Fibroblast of skin of scalp (primary cell): ENCODE measurements at places on chromosomes 12 and 14.

DNA sequence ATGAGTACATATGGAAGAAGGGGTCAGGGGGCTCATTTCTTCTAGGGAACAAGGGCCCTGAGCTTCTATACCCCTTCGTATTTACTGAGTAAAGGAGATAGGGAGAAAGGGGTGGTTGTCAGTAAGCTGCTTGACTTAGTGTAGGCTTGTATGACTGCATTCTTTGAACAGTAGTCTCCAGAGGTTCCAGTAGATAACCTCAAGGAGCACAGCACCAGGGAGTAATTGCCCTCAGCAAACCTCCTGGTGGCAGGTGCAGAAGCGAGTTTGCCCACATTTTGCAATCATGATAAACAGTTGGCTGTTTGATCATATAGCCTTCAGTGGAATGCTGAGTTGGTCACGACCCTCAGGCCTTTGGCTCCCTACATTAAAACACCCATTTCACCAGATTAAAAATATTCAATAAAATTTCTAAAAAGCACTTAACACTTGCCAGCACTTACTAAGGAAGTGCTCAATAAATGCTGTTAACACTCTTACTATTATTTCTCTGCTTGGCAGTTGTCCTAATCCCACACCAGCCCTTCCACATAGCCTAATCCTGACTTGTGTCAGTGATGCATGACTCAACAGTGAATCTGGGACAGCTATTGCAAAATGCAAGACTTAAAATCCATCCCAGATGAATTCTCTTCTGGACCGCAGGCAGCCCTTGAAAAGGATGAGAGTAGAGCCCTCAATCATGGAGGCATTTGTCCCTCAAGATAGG is 3.7 kb upstream of the DHRS4L2 start:
- peak; percentile 93 for DNase-seq

GRCh38 chr14:95444132-95445129 is 72.0 kb downstream of the SYNE3 start:
- DNase-seq: no peak

- DNase-seq: no peak
Observed at GRCh38 chr12:85301051-85301450, 21.0 kb downstream of the ALX1 start.

GRCh38 chr14:41051801-41052200 is 554.9 kb upstream of the LRFN5 start:
- DNase-seq: no peak

GRCh38 chr14:81303258-81303935 is 82.6 kb upstream of the GTF2A1 start:
- DNase-seq: no peak

- DNase-seq: no peak
Observed at GRCh38 chr12:104460973-104461698, 4.4 kb downstream of the CHST11 start.

GRCh38 chr12:39592295-39592694 is 27.3 kb downstream of the ABCD2 start:
- no peak for DNase-seq

- DNase-seq: no peak
Observed at GRCh38 chr14:80924365-80925103, 17.0 kb downstream of the CEP128 start.

DNA sequence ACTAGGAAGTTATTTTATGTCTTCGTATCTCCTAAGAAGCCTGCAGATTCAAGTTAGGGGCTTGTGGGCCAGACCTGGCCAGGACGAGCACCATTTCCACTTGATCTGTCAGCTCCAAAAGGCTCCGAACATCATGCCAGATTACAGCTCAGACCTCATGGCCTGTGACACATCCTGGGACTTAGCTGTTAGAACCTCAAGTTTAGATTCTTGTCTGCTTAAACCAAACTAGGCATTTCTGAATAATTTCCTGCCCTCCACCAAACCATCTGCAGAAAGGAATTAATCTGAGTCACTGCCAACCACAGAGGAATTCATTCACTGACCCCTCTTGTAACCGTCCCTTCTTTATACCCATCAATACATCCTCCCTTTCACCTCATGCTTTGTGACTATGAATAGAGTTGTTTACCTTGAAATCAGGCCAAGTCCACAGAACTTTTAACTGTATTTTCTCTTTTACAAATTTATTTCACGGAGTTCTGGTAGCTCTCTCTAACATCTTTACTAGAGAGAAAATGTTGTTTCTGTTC is 120.3 kb downstream of the FBXL14 start:
- peak; percentile 98 for DNase-seq

- DNase-seq: no peak
Observed at GRCh38 chr12:103350116-103350515, 145.7 kb downstream of the C12orf42 start.

DNA sequence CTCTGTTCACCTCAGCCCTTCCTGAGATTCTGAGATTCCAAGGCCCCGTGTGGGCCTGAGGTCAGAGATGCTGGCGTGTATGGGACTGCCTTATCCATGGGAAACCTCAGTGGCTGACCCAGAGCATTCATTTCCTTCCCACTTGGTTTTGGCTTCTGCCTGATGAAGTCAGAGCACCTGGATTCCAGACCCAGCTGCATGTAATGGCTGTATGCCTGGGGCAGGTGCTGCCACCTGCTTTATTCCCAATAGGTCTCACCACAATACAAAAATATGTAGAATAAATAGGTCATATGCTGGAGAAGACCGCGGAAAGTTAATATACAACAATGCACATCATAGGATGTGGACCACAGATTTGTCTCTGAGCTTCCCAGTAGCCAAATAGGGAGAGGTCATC is 25.6 kb downstream of the FIGNL2 start:
- no peak for DNase-seq

DNA sequence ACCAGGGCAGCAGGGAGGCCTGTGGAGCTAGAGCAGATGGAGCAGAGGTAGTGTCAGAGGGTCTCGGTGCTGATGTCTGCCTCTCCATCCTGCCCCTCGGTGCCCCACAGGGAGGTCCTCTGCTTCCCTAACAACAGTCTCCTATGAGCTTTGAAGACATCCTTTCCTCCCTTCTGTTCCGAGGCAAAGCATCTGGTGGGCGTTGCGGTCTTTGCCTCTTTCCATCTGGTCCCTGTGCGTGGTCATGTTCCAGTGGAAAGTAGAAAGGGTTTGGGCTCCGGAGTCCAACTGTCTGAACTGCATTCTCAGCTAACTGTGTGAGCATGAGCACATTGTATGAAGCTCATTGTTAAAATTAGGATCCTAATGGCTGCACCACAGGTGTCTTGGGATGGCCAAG is 370.6 kb downstream of the AACS start:
- DNase-seq: no peak

DNA sequence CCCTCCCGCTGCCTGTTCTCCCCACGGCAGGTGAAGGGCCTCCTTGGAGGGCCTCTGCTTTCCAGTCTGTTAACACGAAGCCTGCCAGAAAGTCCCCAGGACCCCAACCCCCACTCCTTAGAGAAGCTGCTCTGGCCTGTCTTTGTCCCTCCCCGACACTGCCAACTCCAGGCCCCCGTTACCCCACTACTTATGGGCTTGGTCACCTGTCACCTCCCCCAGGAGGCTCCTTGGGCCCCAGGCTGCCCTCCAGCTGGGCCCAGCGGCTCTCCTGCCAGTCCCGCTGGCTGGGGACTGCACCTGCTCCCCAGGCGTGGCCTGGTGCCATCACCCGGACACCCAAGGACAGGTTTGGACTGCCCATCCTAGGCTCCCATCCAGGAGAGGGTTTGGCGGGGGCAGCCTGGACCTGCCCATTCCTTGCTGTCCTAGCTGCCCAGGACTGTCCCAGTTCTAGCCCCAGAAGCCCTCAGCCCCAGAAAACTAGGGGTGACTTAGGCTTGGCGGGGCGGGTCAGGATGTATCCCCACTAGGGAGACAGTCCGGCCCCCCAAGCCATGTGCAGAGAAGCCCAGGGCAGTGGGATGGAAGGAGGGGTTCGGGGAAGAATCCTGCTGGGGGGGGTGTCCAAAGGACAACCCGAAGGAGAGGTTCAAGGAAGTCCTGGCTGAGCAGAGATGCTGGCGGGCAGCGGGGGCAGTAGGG is 155.7 kb upstream of the C14orf180 start:
- no peak for DNase-seq

GRCh38 chr14:106549064-106549463 is 1022.7 kb downstream of the TMEM121 start:
- DNase-seq: no peak

- no peak for DNase-seq
Observed at GRCh38 chr14:23077962-23078361, 17.0 kb downstream of the ACIN1 start.

DNA sequence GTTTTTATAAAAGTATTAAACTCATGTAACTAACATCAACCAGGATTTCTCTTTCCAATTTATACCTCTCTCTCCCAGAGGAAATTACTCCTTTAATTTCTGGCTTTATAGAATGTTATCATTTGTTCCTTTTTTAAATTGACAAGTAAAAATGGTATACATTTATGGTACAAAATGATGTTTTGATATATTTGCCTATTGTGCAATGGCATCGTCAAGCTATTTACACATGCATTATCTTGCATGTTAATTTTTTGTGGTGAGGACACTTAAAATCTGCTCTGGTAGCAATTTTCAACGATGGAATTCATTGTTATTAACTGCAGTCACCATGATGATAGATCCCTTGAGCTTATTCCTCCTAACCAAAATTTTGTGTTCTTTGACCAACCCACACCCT is 149.0 kb upstream of the NAV3 start:
- no peak for DNase-seq

DNA sequence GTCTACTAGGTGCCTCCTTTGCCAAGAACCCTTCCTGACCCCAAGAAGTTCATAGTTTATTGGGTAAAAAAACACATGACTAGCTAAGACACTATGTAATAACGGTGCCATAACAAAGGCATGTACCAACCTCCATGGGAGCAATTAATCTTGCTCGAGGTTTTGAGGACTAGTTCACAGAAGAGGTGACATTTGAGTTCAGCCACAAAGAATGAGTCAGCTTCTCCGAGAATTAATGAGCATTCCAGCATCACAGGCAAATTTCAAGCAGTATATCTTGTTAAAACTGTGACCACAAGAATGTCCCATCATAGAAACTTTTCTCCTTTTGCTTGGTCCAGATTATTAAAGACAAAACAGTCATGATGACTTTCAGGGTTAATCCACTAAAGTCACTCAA is 113.0 kb upstream of the RAP1B start:
- peak; percentile 98 for DNase-seq

DNA sequence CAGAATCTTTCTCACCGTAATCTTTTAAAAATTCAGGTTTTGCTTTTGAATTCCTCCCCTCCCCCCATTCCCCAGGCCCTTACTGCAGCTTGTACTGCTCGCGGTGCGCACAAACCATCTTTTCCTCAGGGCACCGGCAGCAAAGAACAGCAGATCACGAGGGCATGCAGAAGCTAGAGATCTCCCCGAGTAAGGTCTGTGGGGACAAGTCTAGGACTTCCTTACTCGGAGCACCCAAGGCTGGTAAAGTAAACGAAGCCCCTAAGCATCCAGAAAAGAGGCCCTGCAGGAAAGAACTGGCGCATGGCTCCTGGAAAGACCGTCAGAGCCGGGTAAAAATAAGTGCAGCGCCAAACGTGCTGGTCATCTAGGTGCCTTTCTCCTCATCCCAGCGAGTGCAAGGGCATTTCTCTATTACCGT is 727 bp downstream of the LDHB start:
- peak; percentile 49 for DNase-seq

DNA sequence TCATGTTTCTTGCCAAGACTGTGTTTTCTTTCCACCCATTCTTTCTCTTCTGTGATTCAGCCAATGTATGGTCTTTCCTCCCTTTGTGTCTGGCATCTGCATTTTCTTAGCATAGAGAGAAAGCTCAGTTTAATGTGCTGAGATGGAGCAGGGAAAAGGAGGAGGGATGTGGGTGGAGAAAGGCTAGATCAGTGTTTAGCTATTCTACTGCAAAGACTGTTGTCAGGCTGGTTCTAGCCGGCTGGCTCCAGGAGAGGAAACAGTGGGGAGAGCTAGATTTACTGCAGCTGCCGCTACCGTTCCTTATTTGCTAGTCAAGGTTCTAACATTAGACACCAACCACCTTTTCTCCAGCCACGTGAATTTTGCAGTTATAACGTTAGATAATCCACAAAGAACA is 5.2 kb upstream of the RIMKLB start:
- DNase-seq: peak; percentile 58

DNA sequence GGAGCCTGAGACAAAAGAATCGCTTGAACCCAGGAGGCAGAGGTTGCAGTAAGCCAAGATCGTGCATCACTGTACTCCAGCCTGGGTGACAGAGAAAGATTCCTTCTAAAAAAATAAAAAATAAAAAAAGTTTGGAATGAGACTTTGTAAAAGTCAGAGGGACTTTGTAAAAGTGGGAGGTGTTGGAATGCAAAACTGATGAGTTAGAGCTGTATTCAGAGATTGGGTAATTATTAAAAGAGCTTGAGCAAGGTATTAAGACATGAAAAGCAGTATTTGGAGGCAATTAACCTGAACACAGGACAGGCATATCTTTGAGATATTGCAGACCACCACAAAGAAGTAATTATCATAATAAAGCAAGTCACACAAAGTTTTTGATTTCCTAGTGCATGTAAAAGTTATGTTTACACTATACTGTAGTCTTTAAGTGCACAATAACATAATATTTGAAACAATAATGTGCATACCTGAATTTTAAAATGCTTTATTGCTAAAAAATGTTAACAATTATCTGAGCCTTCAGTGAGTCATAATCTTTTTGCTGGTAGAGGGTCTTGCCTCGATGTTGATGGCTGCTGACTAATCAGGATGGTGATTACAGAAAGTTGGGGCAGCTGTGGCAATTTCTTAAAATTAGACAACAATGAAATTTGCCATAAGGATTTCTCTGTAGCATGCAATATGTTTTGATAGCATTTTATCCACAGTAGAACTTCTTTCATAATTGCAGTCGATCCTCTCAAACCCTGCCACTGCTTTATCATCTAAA is 33.1 kb downstream of the PHLDA1 start:
- DNase-seq: no peak

- no peak for DNase-seq
Observed at GRCh38 chr14:53888535-53889386, 67.9 kb downstream of the BMP4 start.

- DNase-seq: no peak
Observed at GRCh38 chr14:61315313-61315712, 6.1 kb upstream of the PRKCH start.

GRCh38 chr12:12470751-12471306 is 91.8 kb downstream of the DUSP16 start:
- DNase-seq: no peak
